Femur (tissue), 1 donor: ENCODE measurements at places on chromosomes 7 and 10.

- DNase-seq: no peak
Observed at GRCh38 chr10:98422182-98422581, 7.2 kb upstream of the PYROXD2 start.

DNA sequence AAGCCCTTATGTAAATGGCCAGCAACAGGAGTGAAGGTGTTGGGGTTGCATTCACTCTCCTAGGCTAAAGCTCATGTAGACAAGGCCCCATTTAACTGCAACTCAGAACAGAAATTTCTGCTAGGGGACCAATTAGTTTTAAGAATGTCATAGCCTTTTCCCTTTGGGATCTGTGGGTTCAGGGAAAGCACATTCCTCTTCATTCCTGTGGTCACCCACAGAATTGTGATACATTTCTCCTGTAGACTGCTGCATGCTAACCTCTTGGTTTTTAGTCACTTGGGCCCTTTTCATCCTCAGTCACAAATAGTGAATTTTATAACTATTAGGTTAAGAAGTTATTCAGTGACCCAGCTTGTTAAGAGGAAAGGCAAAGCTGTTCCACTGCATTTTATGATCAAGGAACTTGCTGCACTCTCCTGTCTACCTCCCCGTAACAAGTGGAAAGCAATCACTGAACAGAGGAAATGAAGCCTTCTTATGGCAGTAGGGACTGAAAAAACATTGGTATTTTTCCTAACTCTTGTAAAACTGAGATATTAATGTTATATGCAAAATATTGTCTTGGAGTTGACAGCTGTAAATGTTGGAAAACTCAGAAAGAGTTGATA lies 124.9 kb downstream of the SND1 start:
- no peak for DNase-seq

DNA sequence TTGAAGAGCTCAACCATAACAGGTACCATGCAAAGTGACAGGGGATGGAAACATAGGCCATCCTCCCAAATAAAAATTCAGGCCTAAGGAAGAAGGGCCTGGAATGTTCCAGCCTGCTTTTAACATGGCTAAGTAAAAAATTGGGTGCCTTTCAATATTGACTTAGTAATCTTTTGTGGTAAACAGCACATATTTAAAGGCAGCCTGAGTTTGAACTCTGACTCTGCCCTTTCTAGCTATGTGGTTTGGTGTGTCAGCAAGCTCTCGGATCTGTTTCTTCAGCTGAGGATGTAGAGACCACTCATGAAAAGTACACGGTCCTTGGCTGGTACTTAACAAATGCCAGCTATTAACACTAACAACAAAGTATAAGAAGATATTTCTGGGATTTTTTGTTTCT lies 191.8 kb upstream of the CDCA7L start:
- no peak for DNase-seq

DNA sequence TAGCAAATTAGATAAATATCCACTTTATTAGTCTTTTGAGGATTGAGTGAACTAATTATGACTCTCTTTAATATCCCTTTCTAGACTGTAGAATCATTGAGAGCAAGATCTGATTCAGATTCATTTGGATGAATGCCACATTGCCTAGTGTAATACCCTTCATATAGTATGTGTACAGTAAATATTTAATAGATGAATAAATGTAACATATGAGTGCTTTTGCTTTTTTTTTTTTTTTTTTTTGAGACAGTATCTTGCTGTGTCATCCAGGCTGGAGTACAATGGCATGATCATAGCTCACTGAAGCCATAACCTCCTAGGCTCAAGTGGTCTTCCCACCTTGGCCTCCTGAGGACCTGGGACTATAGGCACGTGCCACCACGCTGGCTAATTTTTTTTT lies 14.8 kb downstream of the SAMD8 start:
- no peak for DNase-seq

GRCh38 chr10:70060389-70060788 lies 7.7 kb downstream of the MACROH2A2 start:
- DNase-seq: no peak

DNA sequence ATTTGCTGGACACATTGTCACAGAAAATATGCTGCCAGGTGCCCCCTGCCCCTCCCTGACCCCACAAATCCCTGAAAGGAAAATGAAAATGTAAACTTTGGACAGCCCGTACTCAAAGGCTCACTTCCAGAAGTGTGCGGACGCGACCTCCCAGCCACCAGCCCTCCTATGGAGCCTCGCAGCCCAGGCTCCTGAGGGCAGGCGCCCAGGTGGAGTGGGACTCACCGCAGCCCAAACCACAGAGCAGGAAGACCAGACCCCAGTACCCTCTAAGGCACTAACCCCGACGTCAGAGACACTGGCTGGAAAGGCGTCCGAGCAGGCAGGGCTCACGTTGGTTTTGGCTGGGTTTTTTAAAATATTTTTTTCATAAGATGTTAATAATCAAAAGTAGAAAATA lies 57.3 kb downstream of the CSGALNACT2 start:
- no peak for DNase-seq

- DNase-seq: no peak
Observed at GRCh38 chr7:87853237-87853864, 22.8 kb downstream of the SLC25A40 start.

- no peak for DNase-seq
Observed at GRCh38 chr10:72260239-72260975, 13.3 kb upstream of the DDIT4 start.

GRCh38 chr10:77284797-77285196 lies 352.8 kb downstream of the KCNMA1 start:
- no peak for DNase-seq

- DNase-seq: no peak
Observed at GRCh38 chr7:1257863-1258262, 25.2 kb downstream of the UNCX start.

DNA sequence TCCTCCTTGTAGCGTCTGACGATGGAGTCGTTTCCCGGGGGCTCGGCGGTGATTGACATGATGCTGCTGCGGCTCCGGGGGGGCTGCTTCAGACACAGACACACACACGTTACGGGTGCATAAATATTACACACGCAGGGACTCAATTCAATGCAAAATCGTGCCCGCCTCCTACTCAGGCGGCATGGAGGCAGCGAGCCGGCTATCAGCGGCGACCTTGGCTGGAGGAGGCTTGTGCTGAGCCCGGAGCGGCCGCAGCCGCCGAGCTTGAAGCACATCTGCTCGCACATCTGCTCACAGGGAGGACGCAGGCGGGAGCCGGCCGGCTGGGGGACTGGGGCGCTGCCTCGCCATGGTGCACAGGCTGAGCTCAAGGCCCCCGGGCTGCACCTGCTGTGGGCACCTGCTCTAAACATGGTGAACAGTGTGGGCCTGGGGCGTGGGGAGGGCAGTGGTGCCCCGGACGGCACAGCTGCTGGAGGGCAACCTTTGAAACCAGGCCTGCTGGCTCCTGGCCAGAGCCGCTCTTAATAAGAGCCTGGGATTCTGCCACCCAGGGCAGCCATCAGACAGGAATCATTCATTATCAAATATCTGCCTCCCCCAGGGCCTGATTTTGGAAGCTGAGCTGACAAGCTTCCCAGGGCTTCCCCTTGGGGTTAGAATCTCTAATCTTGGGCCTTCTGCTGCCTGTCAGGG lies 84.7 kb upstream of the GNA12 start:
- DNase-seq: peak; percentile 69
